Uterus (tissue), 4 donors: ENCODE measurements at places on chromosomes 2 and 18. TPM values are rescaled to one million over a fixed set of nuclear protein-coding genes. Genes with fewer than 3 reads are reported as not detected.

Gene ICA1L
- 10.0 TPM for total RNA-seq

Gene RAB27B
- total RNA-seq: under 0.01 TPM

Gene ANKRD62
- total RNA-seq: 0.07 TPM

Gene SGO2
- total RNA-seq: 2.2 TPM

Gene FTCDNL1
- 5.8 TPM for total RNA-seq

Gene MC4R
- not detected for total RNA-seq

Gene TRIM43
- not detected for total RNA-seq

Gene DYNAP
- total RNA-seq: not detected

Gene CHN1
- total RNA-seq: 56.7 TPM

Gene CMPK2
- total RNA-seq: 2.9 TPM

Gene CDKL4
- total RNA-seq: not detected

Gene CRYGC
- total RNA-seq: not detected

Gene C2orf92
- 17.9 TPM for total RNA-seq

Gene ST8SIA3
- not detected for total RNA-seq

Gene DUSP2
- total RNA-seq: 2.6 TPM

Gene AQP4
- total RNA-seq: 0.40 TPM

Gene SLC14A1
- 0.95 TPM for total RNA-seq

Gene CXCR1
- total RNA-seq: not detected

Gene SNX17
- total RNA-seq: 90.2 TPM

Gene CFC1
- 0.62 TPM for total RNA-seq

Gene CRYBA2
- not detected for total RNA-seq

Gene ARHGAP28
- 1.0 TPM for total RNA-seq

Gene RPS27A
- 5,133 TPM for total RNA-seq

Gene SLC4A3
- 4.1 TPM for total RNA-seq

Gene TBR1
- not detected for total RNA-seq
